Right lung (tissue), 10 donors: ENCODE measurements at places on chromosomes 12 and 14. TPM values are rescaled to one million over a fixed set of nuclear protein-coding genes. Genes with fewer than 3 reads are reported as not detected.

GRCh38 chr12:119206348-119207062 lies 27.8 kb downstream of the HSPB8 start:
- DNase-seq = no peak

GRCh38 chr12:52662093-52662917 lies 10.3 kb upstream of the KRT2 start:
- DNase-seq = no peak

GRCh38 chr14:76653875-76654572 lies 107.2 kb upstream of the VASH1 start:
- DNase-seq = no peak

The CLEC4C gene
- 0.31 TPM for polyA plus RNA-seq

The DAO gene
- polyA plus RNA-seq = not detected

The VRTN gene
- polyA plus RNA-seq = not detected
